ENCODE measurements at places on chromosomes 5 and 9. TPM values are rescaled to one million over a fixed set of nuclear protein-coding genes. Genes with fewer than 3 reads are reported as not detected.

Gene MCC
- total RNA-seq, result 20.6 TPM

Gene JADE2
- total RNA-seq, result 99.6 TPM

Gene SH3GLB2
- total RNA-seq, result 128 TPM

Gene ACTBL2
- total RNA-seq, result 0.13 TPM

Gene KCNV2
- not detected for total RNA-seq

DNA sequence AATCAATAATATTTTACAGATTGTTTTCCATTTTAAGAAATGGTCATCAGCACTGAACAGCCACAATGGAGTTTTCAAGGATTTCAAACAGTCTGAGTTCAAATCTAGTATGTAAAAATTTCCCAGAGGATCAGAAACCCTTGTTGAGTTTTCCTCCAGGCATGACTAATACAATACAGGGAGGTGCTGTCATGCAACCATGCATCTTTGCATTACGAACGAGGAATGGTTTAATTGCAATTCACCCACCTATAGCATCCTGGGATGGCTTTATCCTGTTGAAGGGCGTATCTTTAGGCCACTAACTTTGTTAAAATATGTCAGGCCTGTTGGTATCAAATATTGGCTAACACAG lies 196.4 kb downstream of the EFNA5 start:
- no peak for DNase-seq
- H3K36me3 ChIP-seq, result no peaks in the 10 kb centered on the region
- peaks cover 6% of the 10 kb centered on the region for H3K4me1 ChIP-seq
- H3K4me3 ChIP-seq, result no peak overlapping the region
- no peak overlapping the region for H3K27ac ChIP-seq

- H3K27me3 ChIP-seq, result no peaks in the 10 kb centered on the region
- H3K4me1 ChIP-seq, result peaks cover 34% of the 10 kb centered on the region
- no peak overlapping the region for H3K4me3 ChIP-seq
- H3K36me3 ChIP-seq, result no peaks in the 10 kb centered on the region
Measured at GRCh38 chr5:38540314-38540713, 16.1 kb downstream of the LIFR start.

DNA sequence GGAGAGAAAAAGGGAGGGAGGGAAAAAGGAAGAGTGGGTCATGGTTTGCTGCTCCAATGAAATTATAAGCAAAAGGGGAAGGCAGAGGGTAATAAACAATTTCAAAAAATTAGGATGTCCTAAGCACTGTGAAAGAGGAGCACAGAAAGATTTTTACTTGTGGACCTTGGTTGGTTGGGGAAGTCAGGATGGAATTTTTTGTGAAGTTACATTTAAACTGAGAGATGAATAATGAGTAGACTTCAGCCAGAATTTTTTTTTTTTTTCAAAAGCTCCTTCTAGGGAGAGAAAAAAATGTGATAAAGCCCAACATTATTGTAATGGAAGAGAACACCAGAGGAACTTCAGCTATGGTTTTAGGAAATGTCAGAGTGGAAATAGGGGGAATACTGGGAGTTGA lies 515.9 kb upstream of the PAPPA start:
- no peak overlapping the region for H3K4me3 ChIP-seq
- no peaks in the 10 kb centered on the region for H3K36me3 ChIP-seq
- no peak for DNase-seq
- H3K27me3 ChIP-seq, result no peaks in the 10 kb centered on the region
- H3K4me1 ChIP-seq, result no peaks in the 10 kb centered on the region

GRCh38 chr5:3428334-3428733 lies 167.3 kb upstream of the IRX1 start:
- H3K27me3 ChIP-seq, result no peaks in the 10 kb centered on the region
- H3K4me3 ChIP-seq, result no peak overlapping the region
- H3K27ac ChIP-seq, result no peak overlapping the region
- DNase-seq, result peak; percentile 76
- no peaks in the 10 kb centered on the region for H3K4me1 ChIP-seq

GRCh38 chr5:74772359-74772758 lies 5.3 kb downstream of the NSA2 start:
- H3K36me3 ChIP-seq, result peaks cover 14% of the 10 kb centered on the region
- no peak overlapping the region for H3K27ac ChIP-seq
- no peaks in the 10 kb centered on the region for H3K27me3 ChIP-seq
- no peak for DNase-seq
- H3K4me3 ChIP-seq, result no peak overlapping the region

DNA sequence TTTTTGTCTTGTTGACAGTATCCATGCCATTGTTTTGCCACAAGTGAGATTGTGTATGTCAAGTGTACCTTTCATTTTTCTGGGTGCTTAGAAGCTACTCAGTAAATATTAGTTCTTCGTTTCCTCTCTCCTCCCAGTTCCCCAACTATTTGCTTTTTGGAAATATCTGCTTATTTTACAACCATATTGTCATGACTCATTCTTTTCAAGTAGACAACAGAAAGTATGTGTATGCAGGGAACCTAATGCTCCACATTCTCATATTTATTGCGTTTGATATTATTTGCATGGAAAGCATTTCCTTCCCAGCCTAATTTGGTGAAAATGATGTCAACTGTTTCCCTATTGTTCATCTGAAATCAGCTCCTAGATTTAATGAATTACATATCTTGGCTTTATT lies 483.7 kb upstream of the RIOK2 start:
- no peaks in the 10 kb centered on the region for H3K27me3 ChIP-seq
- H3K36me3 ChIP-seq, result no peaks in the 10 kb centered on the region
- DNase-seq, result no peak
- no peaks in the 10 kb centered on the region for H3K4me1 ChIP-seq
- no peak overlapping the region for H3K27ac ChIP-seq
- H3K4me3 ChIP-seq, result no peak overlapping the region

- H3K4me3 ChIP-seq, result no peak overlapping the region
- DNase-seq, result no peak
- no peaks in the 10 kb centered on the region for H3K27me3 ChIP-seq
- no peak overlapping the region for H3K27ac ChIP-seq
- no peaks in the 10 kb centered on the region for H3K36me3 ChIP-seq
Measured at GRCh38 chr5:126656401-126657007, 55.8 kb downstream of the PHAX start.

DNA sequence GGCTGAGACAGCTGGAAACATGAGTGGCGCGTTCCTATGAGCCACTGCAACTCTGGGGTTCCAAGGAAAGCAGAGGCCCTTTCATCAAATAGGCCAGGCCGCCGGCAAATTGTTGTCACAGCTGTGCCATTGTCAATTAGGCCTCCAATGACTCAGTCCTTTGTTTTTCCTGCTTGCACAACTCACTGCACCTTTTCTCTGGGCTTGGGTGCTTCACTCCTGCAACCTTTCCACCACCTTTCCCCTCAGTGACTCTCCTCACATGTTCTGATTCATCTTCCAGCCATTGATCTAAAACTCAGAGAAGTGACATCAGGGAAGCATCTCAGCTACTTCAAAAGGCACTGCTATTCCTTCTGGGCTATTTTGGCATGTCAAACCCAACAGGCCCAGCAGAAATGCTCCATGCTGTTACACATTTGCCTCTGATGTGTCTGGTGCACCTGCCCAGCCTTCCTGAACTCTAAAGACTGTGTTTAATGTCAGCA lies 653.7 kb downstream of the NR2F1-AS1 start:
- no peaks in the 10 kb centered on the region for H3K4me1 ChIP-seq
- peak; percentile 62 for DNase-seq
- no peak overlapping the region for H3K27ac ChIP-seq

DNA sequence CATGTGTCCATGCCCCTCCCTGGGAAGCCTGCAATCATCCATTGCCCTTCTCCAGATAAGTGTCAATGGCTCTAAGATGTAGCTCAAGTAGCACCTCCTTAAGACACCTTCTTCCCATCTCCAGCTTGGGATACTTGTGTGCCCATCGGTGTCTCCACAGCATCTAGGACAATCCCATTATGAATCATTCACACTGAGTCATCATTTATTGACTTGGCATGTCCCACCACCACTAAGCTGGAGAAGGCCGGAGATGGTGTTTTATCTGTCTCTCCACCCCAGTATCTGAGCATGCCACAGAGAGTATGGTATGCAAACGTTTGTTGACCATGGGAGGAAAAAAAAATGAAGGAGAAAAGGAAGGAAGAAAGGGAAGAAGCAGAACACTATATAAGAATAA lies 342.2 kb downstream of the TRIM32 start:
- no peaks in the 10 kb centered on the region for H3K4me1 ChIP-seq
- H3K27ac ChIP-seq, result no peak overlapping the region
- no peaks in the 10 kb centered on the region for H3K27me3 ChIP-seq
- no peaks in the 10 kb centered on the region for H3K36me3 ChIP-seq

- H3K27ac ChIP-seq, result no peak overlapping the region
- DNase-seq, result peak; percentile 86
- H3K27me3 ChIP-seq, result no peaks in the 10 kb centered on the region
- H3K4me3 ChIP-seq, result peak overlapping the region; percentile 73
- no peaks in the 10 kb centered on the region for H3K4me1 ChIP-seq
Measured at GRCh38 chr5:172453986-172454357, 353 bp downstream of the SH3PXD2B start.

DNA sequence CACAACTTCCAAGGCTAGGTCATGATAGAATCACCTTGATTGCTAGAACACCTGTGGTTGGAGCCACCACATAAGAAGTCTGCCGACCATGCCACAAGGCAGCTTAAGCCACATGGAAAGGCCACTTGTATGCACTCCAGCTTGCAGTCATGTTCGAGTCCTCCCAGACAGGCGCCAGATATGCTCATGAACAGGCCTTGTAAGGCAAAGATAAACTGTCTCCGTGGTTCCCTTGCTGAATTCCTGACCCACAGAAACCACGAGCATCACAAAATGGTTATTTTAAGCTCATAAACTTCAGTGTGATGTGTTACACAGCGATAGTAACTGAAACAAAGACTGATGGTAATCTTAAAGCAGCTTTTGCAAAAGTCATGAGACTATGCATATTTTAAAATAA lies 188.4 kb upstream of the DAPK1 start:
- no peak overlapping the region for H3K27ac ChIP-seq
- no peak overlapping the region for H3K4me3 ChIP-seq
- no peaks in the 10 kb centered on the region for H3K4me1 ChIP-seq
- DNase-seq, result no peak

- H3K4me1 ChIP-seq, result no peaks in the 10 kb centered on the region
- H3K27ac ChIP-seq, result no peak overlapping the region
- peaks cover 22% of the 10 kb centered on the region for H3K36me3 ChIP-seq
- H3K27me3 ChIP-seq, result no peaks in the 10 kb centered on the region
Measured at GRCh38 chr9:122320413-122320881, 50.4 kb upstream of the PTGS1 start.

- H3K27ac ChIP-seq, result no peak overlapping the region
- peaks cover 21% of the 10 kb centered on the region for H3K4me1 ChIP-seq
- H3K4me3 ChIP-seq, result no peak overlapping the region
- no peaks in the 10 kb centered on the region for H3K36me3 ChIP-seq
Measured at GRCh38 chr9:38334234-38334633, 58.3 kb upstream of the ALDH1B1 start.
